ENCODE measurements at places on chromosomes 11 and 22.

DNA sequence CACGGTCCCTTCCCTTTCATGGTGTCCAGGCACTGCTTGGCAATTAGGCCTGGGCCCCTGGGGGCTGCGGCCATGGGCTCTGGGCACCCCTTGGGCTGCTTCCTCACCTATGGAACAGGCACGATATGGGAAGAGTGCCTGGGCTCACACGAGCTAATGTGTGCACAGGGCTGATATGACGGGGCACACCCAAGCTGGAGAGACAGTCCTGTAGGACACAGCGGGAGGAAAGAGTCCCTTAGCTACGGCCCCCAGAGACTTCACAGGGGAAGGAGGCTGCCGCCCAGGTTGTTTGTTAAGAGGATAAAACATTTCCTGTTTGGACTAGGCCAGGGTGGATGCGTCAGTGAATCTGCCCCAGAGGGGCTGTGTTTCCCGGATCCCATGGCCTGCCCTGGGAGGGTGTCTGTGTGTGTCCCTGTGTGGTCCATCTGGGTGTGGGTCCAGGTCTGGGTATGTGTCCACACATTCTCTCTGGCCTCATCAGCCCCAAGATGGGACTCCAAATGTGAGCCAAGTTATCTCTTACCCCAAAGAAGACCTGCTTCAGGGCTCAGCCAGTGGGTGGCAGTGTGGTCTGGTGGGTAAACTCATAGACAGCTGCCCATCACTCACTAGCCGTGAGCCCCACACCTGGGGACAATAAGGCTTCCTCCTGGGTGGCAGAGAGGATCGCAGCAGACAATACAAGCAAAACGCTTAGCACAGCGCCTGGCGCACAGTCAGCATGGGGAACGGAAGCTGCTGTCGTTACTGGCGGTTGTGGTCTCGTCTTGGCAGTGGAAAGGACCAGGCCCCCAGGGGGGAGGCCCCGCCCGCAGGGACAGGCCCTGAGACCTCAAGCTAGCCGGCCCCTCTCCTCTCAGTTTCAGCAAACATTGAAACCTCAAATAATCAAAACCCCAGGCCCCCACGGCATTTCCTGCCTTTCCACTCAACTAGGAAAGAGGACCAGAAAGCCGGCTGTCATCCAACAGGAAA lies 3.2 kb upstream of the EMID1 start:
- DNase-seq = no peak

DNA sequence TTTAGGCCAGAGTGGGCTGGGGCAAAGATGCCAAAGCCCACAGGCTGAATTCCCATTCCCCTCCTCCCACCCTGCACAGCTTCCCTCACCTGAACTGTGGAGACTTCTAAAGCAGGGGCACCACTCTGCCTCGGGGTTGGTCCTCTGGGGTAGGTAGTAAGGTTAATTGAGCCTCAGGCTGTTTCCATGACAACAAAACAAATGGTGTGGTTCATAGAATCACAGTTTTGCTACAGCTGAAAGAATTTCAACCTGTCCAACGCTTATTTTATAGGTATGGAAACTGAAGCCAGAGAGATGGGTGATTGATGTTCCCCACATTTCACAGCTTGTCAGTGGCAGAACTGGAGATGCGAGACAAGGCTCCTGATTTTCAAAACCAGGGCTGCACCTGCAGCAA lies 109.5 kb downstream of the SNX19 start:
- no peak for DNase-seq

DNA sequence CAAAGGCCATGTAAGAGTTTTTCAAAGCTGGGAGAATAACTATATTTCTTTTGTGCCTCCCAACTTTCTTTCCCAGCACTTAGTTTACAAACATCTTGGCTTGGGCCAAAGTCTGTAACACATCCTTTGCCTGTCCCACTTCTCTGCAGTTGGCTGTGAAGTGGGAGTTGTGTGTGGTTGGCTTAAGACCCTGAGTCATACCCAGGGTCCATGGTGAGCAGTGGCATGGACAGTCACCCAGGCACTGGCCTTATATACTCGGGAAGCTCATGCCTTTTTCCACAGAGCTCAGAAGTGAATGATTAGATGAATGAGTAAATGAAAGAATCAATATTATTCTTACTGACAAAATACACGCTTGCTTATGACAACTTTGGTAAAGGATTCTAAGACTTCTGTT lies 231.4 kb downstream of the BLID start:
- DNase-seq = no peak

- DNase-seq = no peak
Observed at GRCh38 chr11:66864924-66865697, 8.2 kb downstream of the LRFN4 start.

DNA sequence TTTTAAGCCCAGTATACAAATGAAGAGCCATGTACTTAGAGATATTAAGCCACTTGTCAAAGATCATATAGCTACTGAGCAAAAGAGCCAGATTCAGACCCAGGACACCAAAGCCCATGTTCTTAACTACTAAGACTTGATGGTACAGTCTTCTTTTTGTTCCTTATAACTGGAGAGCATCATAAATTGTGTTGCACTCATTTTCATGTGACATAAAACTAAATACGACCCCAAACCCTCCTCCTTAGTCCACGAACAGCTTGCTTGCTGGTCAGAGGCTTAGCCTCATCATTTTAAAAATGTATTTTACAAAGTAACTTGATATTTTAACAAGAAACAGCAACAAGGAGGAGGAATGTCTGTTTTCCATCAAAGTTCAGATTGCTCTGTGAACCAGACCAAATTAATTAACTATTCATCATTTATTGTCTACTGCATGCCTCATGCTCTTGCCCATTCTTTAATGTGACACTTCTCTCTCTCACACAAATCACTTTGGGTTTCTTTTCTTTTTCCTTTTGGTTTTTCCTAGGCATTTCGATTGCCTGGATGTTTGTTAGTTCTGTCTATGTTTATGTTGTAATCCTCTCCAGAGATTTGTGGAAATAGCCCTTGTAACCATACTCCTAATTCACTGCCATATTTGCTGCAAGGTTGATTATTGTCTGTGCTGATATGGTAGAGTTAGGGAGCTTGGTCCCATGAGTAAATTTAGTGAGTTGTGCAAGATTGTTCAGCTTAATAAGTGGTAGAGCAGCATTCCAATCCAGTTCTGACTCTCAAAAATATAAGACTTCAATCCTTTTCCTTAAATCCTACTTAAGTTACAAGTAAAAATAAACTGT lies 8.4 kb upstream of the ARHGAP20 start:
- DNase-seq = no peak

DNA sequence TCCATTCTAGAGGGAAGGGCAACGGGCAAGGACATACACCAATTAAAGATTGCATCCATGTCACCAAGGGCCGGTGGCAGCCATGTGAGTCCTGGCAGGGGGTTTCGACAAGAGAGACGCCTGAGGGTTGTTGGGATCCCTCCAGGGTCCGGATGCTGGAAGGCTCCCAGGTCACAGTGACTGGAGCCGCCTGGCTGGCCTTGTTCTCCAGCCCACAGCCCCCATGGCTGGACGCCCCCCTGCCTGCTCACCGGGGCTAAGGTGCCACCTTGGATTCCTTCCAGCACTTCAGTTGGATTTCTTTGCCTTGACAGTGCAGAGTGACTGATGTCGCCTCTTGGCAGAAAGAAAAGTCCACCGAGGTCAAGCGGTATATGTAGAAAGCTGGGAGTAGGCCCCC lies 42.6 kb downstream of the ANO1 start:
- no peak for DNase-seq

DNA sequence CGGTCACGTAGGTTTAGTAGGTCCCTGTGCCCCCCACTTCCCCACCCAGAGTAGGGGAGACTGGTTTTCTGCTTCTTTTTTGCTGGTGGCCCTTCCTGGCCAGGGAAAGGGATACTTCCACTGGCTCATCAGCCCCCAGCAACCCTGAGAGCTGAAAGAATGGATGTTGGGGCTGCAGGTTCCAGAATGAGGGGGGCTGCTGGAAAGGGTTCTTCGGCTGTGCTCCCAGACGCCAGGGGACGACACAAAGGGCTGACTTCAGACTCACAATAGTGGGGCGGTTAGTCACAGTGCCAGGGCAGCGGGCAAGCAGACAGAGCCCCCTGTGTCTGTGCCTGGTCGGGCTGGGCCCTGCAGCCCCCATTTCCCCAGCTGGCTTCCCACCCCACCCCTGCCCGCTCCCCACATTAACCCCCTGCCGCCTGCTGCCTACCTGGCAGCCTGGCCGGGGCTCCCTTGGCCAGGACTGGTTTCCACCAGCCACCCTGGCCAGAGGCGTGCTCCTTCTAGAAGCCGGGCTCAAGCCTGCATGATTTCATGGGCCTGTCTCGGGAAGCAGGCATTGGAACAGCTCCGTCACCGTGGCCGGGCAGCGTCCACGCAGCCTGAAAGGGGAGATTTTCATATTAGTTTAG lies 79.1 kb upstream of the WNT7B start:
- peak; percentile 91 for DNase-seq

DNA sequence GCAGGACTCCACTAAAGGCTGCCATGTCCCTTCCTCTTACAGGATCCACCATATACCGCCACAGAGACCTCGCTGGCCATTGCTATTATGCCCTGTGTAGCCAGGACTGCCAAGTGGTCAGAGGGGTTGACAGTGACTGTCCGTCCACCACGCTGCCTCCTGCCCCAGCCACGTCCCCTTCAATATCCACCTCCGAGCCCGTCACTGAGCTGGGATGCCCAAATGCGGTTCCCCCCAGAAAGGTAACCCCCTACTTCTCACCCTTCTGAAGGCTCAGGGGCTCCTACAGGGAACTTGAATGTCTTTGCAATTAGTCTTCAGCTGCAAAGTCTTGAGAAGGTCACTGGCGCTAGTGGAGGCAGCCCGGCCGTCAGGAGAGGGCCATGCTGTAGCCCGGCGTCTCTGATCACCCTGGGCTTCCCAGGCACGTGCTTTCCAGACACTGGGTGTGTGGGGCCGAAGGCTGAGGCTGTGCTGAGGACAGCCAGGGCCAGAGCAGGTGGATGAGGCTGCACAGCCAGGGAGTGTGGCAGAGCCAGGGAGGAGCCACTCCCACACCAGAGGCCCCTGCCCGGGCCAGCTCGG lies 30.0 kb upstream of the MUC5B start:
- DNase-seq = no peak

DNA sequence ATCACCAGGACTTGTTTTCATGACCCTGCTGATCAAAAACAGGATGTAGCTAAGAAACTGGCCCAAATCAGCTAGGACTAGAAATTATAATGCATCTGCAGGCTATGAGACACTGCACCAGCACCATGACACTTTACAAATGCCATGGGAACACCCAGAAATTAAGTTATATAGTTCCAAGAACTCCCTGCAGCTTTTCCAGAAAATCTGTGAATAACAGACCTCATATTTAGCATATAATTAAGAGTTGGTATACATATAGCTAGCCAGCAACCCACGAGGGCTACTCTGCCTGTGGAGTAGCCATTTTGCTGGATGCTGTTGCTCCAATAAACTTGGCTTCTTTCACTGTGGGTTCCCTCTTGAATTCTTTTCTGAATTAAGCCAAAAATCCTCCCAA lies 101.0 kb downstream of the PGR start:
- DNase-seq = no peak

- no peak for DNase-seq
Observed at GRCh38 chr11:33919645-33920044, 27.8 kb upstream of the LMO2 start.

DNA sequence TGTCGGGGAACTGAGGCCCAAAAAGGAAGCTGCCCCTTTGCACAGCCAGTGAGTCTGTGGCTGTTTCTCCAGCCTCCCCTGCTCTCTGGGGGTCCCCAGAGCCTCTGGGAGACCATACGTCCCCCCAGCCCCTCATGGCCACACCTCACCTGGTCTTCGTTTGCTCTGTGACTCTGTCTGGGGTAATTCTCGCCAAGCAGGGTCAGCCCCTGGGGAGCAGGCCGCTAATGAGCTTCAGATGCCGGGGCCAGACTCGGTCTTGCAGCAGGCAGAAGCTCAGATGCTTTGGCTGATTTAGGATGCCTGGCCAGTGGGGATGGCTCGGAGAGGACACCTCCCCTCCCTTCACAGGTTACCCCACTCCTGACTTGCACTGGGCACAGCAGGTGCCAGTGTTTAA lies 24.1 kb upstream of the WNT11 start:
- DNase-seq = no peak

- no peak for DNase-seq
Observed at GRCh38 chr11:31050061-31050765, 319.3 kb downstream of the DCDC1 start.

DNA sequence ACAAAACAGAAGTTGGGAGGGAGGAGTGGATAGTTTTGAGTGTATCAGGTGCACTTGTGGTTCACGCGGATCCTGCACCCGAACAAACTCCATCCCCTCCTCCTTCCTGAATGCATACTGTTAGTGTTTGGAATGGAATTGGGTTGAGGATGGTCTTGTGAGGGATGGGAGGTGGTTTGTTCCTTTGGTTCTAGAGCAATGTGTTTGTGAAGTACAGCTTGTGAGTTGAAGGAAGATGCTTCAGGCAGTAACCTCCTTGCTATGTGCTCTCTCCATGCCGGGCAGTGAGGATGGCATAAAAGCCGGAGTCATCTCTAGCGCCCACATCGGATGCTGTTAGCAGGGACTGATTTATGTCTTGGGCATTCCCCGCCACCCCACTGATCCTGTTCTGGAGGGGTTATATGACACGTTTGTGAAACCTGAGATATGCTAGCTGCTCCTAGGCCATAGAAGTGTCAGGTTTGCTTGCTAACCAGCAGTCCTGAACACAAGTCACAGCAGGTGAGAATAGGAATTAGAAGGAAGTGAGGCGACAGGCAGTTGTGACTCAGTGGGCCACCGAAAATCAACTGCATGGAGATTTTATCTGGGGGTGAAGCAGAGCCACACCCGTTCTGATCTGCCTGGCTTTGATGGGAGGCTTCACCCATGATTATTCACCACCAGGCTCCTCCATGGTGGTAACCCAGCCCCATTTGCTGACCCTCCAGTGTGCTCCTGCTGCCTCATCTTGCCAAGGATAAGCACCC lies 2.2 kb downstream of the BCR start:
- peak; percentile 44 for DNase-seq

DNA sequence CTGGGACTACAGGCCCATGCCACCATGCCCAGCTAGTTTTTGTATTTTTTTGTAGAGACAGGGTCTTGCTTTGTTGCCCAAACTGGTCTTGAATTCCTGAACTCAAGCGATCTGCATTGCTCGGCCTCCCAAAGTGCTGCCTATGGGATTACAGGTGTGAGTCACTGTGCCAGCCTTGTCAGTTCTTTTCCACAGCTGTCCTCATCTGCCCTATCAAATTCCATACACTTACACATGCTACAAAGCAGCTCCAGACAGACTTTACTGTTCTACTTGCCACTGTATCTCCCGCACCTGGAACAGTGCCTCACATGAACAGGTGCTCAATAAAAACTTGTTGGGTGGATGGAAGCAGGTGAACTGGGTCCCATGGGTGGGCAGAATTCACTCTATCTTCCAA lies 8.2 kb downstream of the STX5 start:
- DNase-seq = no peak

- no peak for DNase-seq
Observed at GRCh38 chr11:3816673-3817072, 8.3 kb downstream of the PGAP2 start.

DNA sequence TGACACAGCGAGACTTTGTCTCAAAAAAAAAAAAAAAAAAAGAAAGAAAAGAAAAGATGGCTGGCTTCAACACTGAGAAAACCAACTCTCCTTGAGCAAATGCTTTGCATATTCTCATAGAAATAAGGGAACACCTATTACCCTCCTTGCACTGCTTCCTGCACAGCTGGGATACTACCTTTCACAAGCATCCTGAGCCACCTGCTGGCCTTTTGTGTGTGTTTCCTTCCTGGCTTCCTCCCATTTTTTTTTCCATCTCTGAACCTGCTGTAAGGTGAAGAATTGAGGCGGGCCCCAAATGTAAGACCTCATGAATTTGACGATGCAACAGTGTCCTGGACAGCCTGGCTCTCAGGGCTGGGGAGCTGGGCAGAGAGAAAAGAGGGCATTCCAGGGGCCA lies 1.9 kb upstream of the RFPL3 start:
- no peak for DNase-seq

GRCh38 chr11:119172513-119172912 lies 4.0 kb downstream of the NLRX1 start:
- no peak for DNase-seq

Data from amygdala (tissue), 56 donors.